ENCODE measurements at places on chromosomes 13 and 19. TPM values are rescaled to one million over a fixed set of nuclear protein-coding genes. Genes with fewer than 3 reads are reported as not detected.

DNA sequence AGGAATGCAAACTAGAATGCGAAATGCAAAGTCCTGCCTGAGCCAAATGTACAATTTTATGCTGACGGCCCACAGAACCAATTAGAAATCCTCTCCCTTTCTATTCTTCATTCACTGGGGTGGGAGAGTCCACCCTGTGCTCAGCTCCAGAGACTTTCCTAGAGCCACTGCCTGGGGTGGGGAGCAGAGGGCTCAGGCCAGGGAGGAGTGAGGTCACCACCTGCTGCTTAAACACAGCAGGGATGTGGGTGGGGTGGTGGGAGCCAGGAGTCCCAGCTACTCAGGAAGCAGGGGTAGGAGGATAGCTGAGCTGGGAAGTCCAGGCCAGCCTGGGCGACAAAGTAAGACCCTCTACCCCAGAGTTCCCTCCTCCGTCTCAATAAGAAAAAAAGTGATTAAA is 26.9 kb upstream of the ZNF83 start:
- H3K4me1 ChIP-seq, result peaks cover 41% of the 10 kb centered on the region
- H3K36me3 ChIP-seq, result no peaks in the 10 kb centered on the region
- peaks cover 16% of the 10 kb centered on the region for H3K27me3 ChIP-seq
- no peak for DNase-seq
- peak overlapping the region; percentile 61 for H3K27ac ChIP-seq

- H3K4me3 ChIP-seq, result no peak overlapping the region
- no peak overlapping the region for H3K27ac ChIP-seq
- no peaks in the 10 kb centered on the region for H3K27me3 ChIP-seq
- H3K36me3 ChIP-seq, result no peaks in the 10 kb centered on the region
- H3K4me1 ChIP-seq, result peaks cover 24% of the 10 kb centered on the region
Observed at GRCh38 chr13:44292545-44292944, 81.1 kb upstream of the SERP2 start.

- H3K4me3 ChIP-seq, result no peak overlapping the region
- peaks cover 6% of the 10 kb centered on the region for H3K36me3 ChIP-seq
- no peaks in the 10 kb centered on the region for H3K27me3 ChIP-seq
- H3K27ac ChIP-seq, result peak overlapping the region; percentile 92
Observed at GRCh38 chr19:43759515-43759914, 4.8 kb upstream of the SMG9 start.

DNA sequence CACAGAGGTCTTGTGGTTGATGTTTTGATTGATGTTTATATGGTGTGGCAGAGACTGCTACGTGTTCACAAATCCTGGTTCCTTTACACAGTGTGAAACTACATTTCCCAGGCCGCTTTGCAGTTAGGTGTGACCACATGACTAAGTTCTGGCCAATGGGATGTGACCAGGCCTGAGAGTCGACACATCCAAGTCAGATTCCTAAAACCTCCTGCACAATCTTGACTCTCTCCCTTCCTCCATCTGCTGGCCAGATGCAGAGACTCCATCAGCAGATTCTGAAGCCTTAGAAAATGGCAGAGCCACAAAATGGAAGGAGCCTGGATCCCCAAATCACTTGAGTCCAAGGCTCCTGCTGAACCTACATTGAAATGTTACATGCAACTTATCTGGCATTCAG is 12.6 kb downstream of the CD37 start:
- H3K27me3 ChIP-seq, result no peaks in the 10 kb centered on the region
- H3K27ac ChIP-seq, result peak overlapping the region; percentile 91
- peaks cover 87% of the 10 kb centered on the region for H3K36me3 ChIP-seq
- peak; percentile 51 for DNase-seq

The ZNF146 gene
- 128 TPM for total RNA-seq

The RLN3 gene
- not detected for total RNA-seq
